ENCODE measurements at places on chromosomes 5 and 9.

GRCh38 chr5:132926437-132926836 is 37.0 kb downstream of the AFF4 start:
- no peak for DNase-seq

DNA sequence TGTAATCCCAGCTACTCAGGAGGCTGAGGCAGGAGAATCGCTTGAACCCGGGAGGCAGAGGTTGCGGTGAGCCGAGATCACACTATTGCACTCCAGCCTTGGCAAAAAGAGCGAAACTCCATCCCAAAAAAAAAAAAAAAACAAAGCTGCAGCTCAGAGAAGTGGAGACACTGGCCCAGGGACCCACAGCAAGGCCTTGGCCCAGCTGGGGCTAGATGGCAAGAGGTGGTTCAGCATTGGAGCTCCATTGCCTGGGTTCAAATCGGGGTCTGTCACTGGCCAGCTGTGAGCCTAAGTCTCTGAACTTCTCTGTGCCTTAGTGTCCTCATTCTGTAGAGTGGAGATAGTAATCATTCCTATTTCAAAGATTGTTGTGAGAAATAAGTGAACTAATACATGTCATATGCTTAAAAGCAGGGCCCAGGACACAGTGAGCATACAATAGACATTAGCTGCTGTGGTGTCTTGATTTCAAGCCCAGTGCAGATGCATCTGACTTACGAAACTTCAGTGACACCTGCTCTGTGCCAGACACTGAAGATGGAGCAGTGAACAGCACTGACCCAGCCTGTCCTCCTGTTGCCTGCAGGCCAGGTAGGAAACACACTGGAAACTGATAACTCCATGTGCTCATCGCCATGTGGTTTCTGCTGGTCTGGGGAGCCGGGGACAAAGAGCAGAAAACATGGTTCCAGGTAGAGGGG is 127.7 kb downstream of the C9orf50 start:
- DNase-seq: no peak

GRCh38 chr5:42059778-42060464 is 134.8 kb downstream of the FBXO4 start:
- DNase-seq: no peak

DNA sequence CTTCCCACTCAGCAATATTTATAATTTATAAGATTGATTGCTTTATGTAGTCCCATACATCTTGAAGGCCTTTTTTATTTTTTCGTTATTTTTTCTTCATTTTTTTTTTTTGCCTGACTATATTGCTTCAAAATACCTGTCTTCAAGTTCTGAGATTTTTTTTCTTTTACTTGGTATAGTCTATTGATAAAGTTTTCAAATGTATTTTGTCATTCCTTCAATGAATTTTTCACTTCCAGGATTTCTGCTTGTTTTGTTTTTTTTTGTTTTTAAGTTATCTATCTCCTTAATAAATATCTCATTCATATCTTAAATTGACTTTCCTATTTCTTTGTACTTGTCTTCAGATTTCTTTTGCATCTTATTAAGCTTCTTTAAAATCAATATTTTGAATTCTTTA is 905.6 kb upstream of the CDH6 start:
- no peak for DNase-seq

DNA sequence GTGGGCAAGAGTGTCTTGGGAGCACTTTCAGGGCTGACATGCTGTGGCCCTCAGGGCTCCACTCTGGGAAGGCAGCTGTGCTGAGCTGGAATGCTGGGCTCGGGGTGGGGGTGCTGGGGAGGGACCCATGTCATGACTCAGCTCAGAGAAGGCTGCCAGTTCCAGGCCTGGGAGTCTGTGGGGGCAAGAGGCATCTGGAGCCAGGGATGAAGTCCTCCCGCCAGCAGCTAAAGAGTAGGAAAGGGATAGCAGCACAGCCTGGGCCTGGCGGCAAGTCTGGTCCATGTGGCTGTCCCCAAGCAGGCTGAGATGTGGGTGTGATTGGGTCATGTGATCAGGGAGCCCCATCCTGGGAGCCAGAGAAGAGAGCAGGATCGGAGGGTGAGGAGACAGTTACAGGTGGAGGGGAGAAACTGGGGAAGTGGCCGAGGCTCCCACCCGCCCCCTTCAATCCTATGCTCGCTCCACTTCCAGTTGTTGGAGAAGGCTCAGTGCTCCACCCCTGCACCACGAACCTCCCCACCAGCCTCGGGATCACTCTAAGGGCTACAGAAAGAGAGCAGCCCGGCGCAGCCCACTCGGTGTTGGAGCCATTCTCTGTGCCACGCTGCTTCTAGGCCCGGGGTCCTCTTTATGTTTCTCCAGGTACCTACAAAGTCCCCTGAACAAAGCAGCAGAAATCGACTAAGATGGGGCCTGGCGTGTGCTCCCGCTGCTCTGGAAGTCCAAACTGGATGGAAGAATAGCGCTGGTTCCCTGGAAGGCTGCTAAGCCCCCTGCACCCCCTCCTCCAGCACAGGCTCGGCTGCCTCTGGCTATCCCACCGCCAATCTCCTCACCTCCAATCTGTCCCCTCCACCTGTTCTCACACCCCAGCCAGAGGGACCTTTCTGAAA is 12.0 kb downstream of the PDGFRB start:
- DNase-seq: no peak

DNA sequence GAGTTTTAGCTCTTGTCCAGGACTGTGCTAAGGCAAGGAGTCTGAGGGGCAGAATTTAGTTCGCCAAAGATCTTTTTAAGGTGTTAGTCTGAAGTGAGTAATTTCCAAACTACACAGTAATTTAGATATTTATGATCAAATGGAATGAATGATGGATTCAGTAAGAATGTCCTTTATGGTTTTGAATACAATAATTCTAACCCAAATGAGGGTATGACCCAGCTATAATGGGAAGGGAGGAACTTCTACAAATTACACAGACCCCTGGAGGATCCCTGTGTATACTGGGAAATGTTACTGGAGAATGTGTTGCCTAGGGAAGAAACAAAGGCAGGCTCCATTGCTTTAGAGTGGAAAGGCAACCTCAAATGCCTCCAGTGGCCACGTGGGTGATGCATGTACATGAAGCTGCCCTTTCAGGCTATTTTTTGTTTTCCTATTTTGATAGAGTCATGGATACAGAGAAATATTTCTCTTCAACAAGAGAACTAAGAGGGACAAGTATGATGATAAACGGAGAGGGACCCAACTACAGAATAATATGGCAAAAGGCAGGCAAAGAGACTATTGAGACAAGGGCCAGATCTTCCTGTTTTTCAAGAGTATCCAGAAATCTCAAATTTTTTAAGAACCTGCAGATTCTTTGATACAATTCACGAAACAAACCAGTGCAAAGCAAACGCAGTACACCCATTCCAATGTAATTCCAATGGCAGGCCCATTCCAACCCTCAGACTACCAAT is 25.4 kb downstream of the SLC1A3 start:
- no peak for DNase-seq

- DNase-seq: no peak
Measured at GRCh38 chr9:114025196-114025753, 52.8 kb downstream of the AMBP start.

DNA sequence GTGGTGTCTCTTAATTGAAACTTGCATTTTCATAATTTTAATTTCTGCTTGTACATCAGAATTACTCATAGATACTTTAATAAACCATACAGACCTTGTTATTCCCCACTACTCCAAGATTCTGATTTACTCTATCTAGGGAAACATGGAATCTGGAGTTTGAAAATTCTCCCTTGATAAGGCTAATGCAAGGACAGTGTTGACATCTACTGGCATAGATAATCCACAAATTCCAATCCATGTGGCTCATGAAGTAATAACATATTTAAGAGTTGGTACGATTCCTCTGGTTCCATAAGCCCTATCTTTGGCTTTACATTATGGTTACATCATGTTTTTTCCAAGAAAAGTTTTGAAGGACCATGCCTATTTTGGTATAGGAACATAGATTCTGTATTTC is 759.2 kb downstream of the TLR4 start:
- no peak for DNase-seq

DNA sequence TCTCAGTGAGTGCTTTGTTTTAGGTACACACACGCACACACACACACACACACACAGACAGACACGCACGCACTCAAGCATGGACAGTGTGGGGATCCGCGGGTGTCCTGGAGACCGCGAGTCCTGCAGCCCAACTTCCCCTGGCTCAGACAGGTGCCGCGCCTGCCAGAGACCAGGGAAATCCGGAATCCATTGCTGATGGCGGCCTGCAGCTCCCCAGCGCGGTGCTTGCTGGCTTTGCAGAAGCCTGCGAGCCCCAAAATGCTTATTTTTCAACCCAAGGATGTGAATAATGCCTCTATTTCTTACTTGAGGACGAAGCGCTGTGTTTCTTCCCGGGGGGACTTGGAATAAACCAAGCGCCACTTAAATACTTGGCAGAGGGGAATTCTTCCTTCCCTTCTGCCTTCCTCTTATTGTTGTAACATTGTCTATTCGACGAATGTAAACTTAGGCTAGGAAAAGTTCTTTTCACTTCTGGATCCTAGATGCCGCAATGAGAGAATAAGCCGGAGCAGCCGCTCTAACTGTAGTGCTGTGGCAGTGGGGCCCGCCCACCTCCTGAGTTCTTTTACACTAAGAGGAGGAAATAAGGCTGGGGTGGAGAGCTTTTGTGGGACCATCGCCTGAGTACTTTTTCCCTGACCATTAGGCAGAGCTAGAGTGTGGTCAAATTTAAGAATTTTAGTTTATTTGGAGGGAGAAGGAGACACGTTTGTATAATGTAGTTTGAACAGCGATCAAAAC is 802 bp downstream of the ITGA2 start:
- no peak for DNase-seq

GRCh38 chr9:14924230-14925219 is 14.3 kb upstream of the FREM1 start:
- DNase-seq: no peak

- DNase-seq: no peak
Measured at GRCh38 chr9:89746385-89747116, 141.7 kb downstream of the GADD45G start.

GRCh38 chr5:33364406-33364805 is 76.4 kb upstream of the TARS1 start:
- DNase-seq: no peak

GRCh38 chr9:125472926-125473701 is 211.5 kb downstream of the GAPVD1 start:
- DNase-seq: no peak

GRCh38 chr5:8826508-8826907 is 719.4 kb downstream of the SEMA5A start:
- DNase-seq: no peak
